ENCODE measurements at places on chromosomes 3 and 15.

DNA sequence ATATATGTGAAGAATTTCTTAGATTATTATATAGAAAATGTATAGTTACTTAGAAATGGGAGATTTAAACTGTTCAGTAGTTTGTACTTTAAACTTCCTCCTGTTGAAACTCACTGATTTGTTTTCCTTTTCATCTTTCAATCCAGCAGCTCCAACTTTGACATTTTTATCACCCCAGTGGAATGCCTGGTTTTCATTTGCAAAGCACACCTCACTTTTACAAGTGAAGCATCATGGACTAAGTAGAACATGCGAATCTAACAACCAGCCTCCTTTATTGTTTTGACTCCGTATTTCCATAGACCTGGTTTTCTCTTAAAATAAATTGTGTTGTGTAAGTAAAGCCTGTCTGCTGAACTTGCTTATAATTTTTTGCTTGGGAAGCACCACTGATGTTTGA lies 97.8 kb upstream of the ROBO2 start:
- DNase-seq, result no peak

GRCh38 chr15:92617549-92618520 lies 37.7 kb downstream of the FAM174B start:
- no peak for DNase-seq

DNA sequence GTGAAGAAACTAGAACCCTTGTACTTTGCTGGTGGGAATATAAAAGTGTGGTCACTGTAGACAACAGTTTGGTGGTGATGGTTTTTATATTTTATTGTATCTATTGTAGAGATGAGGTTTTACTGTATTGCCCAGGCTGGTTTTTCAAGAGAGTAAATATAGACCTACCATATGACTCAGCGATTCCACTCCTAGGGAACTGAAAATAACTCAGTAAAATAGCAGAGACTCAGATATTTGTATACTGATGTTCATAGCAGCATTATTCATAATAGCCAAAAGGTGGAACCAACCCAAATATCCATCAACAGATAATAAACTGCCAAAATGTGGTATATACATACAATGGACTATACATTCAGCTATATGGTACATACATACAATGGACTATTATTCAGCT lies 68.8 kb upstream of the IL12A start:
- DNase-seq, result no peak

DNA sequence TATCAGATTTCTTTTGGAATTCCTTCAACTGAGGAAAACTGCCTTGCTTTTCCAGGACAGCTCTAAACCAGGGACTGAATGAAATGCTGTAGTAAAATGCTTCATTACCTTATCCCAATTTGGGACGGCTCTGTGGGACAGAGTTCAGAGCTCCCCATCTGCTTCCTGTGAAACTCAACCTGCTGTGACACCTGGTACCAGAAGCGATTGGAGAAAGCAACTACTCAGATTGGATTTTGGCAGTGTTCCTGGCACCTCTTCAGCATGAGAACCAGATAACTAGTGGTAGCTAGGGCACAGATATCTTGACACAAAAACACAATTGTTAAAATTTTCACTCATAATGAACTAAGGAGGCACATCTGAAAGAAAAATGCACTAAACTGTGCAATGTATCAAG lies 539.1 kb downstream of the SI start:
- no peak for DNase-seq

DNA sequence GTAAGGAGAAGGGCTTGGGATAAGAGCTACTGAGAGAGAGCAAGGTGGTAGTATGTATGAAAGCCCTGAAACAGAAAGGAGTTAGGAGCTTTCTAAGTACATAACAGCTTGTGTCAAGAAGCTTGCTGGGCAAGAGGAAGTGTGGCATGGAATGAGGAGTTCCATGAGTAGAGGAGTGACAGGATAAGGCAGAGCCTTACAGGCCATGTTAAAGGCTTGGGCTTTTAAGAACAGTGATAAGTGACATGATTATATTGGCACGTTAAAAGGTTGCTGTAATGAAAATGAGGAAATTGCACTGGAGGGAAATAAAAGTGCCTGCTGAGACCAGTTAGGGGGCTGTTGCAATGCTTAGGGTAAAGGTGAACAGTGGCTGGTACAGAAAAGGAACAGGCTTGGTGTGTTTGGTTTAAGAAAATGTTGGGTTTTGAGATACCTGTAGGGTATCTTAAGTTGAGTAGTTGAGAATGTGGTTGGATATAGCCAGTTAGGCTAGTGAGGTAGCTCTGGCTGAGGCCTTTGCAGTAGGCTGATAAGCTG lies 49.0 kb downstream of the MEF2A start:
- DNase-seq, result no peak

- DNase-seq, result no peak
These were observed 31.8 kb downstream of the PCOLCE2 start for GRCh38 chr3:142857056-142857455.

- no peak for DNase-seq
These were observed 4.2 kb upstream of the PLOD2 start for GRCh38 chr3:146164971-146165769.

DNA sequence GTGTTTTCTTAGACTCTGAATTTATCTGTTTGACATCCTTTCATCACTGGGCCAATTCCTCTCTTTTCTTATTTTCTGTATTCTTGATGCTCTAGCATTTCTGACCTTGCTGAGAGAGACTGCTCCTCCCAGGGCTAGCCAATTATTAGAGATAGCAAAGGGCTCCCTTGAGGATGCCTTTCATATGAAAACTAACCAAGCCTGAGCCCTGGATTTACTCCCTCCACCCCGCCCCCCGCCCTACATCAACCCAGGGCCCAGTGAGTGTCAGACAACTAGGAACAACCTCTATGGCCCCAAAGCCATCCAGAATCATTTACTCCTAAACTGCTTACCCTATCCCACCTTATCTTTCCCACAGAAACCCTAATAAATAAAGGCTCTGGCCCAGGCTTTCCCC lies 69.7 kb upstream of the LARS2 start:
- no peak for DNase-seq

DNA sequence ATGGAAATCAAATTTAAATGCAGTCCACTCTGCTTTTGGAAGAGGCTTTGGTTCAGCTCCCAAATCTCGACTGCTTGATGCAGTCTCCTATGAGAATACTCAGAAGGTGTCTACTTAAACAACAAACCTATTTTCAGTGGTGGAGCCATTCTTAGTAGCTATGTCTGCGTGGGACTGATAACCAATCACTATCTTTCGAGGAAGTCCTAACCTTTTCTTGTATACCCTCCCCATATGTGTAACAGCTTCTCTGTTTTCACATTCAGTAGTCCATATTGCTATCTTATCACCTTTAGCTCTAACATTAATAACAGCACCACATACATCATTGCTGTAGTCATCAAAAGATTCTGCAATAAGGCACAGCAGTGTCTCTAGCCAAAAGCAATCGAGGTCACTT lies 333.0 kb upstream of the ATP11B start:
- DNase-seq, result no peak

All from KG1 (cell line).